ENCODE measurements at places on chromosomes 4 and X.

DNA sequence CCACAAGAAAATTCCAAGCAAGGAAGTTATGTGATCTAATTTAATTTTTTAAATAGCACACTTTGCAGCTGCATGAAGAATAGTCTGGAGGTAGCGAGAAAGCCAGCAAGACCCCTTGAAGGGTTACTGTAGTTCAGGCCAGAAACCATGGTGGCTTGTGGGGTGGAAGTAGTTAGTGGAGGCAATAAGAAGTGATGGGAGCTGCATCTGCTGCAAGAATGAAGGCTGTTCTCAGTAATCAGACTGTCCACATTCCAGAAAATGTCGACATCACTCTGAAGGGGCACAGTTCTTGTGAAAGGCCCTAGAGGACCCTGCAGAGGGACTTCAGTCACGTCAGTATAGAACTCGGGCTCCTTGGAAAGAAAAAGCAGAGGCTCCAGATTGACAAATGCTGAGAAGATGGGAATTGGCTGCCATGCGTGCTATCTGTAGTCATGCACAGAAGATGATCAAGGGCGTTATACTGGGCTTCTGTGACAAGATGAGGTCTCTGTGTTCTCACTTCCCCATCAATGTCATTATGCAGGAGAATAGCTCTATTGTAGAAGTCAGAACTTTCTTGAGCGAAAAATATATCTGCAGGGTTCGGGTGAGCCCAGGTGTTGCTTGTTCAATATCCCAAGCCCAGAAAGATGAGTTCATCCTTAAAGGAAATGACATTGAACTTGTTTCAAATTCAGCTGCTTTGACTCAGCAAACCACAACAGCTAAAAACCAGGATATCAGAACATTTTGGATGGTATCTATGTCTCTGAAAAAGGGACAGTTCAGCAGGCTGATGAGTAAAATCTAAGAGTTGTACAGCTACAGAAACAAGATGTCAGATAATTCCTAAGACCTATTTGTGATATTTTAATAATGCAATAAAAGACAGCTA, 254.2 kb downstream of the CBR4 start:
- no peak for DNase-seq

GRCh38 chrX:7202206-7202605, 54.3 kb upstream of the PUDP start:
- DNase-seq: no peak

- no peak for DNase-seq
Measured at GRCh38 chrX:18016941-18017340, 155.8 kb upstream of the RAI2 start.

DNA sequence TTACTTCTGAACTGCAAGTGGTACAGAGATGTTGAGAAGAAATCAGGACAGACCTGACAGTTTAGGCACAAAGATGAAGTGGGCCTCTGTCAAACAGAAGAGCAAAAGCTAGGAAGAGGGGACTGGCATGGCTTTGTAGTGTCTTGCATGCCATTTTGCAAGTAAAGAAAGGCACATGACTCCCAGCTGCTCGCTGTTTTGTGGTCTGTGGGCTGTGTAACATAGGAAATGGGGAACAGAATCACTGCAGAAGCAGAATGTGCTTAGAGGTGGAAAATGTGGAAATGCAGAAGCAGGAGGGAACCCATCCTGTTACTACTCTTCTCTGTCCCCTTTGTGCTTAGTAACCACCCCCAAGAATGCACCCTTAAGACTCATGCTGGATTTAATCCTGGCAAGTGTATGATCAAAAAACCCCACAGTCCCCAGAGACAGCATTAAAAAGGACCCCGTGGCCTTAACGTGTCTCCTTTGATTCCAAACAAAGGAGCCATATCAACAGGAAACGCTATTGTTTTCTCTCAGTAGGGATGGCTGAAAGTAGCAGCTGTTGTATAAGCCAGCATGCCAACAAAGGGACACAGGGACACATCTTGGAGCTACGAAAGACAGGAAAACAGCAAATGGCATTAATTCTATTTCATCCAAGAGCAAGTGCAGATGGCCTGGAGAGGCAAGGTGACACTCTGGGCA, 177.6 kb upstream of the GLRA2 start:
- DNase-seq: no peak

- DNase-seq: no peak
Measured at GRCh38 chr4:168716406-168717129, 219.7 kb downstream of the PALLD start.

GRCh38 chr4:15983610-15984009, 20.6 kb upstream of the FGFBP2 start:
- DNase-seq: no peak

- no peak for DNase-seq
Measured at GRCh38 chr4:176883681-176884418, 91.1 kb upstream of the VEGFC start.
